D721Med (cell line): ENCODE measurements at places on chromosomes 7 and 10.

GRCh38 chr7:77544518-77544917 lies 7.4 kb downstream of the PTPN12 start:
- DNase-seq, result no peak

DNA sequence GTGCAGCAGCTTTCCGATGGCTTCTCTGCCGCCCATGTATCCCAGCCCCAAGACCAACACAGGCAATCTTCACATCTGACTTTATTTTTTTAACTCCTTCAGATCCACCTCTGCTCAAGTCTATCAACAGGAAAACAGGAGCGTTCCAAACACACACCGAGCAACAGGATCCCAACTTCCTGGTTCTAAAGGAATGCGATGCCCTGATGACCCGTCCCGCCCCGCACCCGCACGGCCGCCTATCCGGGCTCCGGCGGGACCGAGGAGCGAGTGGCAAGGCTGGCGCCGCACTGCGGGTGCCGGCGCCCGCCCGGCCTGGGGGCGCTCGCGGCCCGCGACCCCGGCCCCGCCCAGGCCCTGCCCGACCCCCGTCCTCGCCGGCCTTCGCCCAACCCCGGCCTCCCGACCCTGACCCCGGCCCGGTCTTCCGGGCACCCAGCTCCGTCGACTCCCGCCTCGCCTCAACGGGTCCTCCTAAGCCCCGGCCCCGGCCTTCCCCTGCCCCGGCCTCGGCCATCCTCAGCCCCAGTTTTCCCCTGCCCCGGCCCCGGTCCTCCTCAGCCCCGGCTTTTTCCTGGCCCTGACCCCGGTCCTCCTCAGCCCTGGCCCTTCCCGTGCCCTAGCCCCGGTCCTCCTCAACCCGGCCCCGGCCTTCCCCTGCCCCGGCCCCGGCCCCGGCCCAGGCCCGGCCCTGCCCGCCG lies 730 bp downstream of the LARP4B start:
- no peak for DNase-seq

DNA sequence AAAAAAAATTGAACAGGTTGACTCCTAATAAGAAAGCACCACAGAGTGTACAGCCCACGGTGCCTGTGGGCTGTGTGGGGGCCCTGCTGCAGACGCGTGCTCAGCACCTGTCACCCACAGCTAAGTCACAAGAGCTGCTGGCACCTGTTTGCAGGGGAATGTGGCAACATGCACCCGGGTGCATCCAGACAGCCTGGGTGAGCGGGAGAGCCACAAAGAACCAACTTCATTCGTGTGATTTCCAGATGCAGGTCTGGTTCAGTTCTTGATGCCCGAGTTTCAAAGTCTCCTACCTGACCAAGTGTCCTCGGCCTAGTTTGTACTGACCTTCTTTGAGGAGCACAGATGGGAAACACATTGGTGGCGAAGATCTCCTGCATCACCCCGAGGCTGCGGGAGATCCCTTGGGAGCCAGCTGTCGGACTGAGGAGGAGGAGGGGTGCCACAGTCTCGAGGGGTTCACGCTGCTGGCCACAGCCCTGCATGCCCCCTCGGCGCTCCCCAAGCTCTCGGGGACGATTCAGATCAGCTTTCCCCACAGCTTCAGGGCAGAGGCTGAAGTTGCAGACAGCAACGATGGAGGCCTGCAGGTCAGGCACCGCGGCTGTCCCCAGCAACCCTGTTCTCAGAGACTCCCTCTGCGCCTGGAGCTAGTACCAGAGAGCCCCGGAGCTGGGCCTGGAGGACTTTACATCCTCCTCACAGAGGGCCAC lies 35.3 kb downstream of the AMZ1 start:
- DNase-seq, result no peak

- DNase-seq, result no peak
These were observed 133.7 kb upstream of the SH2B2 start for GRCh38 chr7:102152672-102153598.

DNA sequence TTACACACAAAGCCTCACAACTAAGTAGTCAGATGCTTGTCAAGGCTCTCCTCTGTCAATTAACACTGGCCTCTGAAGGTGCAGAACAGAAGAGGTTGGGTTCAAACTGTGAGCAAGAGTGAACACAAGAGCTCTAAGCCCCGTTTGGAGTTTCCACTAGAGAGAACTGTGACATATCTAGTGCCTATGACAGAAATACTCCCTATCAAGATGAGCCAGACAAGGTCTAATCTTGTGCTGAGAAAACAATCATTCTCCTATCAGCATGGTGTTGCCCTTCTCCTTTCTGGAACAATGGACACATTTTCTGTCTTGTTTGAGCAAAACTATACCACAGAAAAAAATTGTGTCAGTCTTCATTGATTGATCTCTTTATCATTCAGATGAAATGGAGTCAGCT lies 62.4 kb upstream of the CCDC71L start:
- no peak for DNase-seq

DNA sequence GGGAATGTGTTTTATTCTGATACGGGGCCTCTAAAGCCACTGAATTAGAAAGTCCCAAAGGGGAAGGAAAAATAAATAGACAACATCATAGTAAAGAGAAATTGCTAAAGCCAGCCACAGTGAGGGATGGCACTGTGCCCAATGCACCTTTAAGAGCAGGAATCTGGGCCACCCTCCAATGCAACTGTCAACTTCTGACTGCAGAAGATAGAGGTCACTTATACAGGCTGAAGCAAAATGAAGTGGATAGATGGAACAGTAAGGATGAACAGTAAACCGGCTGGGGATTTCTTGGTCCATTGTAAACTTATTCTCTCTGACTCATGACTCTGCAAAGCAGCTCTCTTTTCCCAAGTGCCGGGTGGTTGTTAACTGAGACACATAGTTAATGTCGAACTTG lies 54.0 kb upstream of the KCNIP2 start:
- DNase-seq, result no peak

- DNase-seq, result no peak
These were observed 167.8 kb upstream of the CXCL12 start for GRCh38 chr10:44552726-44553125.

DNA sequence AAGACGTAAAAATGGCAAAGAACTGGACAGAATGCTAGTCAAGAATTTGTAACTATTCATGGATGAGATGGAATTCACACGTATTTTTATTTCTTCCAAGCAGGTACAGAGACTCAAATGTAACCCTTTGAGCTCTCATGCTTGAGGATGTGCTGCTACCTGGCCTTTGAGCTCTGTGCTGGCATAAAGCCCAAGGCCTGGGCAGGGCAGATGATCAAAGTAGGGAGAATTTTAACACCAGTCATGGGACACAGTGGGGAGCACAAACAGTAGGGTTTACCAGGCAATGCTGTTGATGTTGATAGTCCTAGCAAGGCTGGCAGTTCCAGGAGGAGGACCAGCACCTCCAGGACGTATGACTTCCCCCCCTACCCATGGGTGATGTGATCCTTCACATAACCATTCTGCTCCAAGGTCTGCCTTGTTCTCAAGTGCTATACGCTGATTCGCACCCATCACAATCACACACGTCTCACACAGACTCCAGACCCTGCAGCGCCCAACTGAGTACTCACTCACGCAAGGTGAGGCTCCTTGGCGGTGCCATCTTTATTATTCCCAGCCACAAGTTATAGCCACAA lies 48.6 kb upstream of the DLG5 start:
- DNase-seq, result no peak

- DNase-seq, result no peak
These were observed 205.4 kb downstream of the DNAJC1 start for GRCh38 chr10:21797984-21798765.

GRCh38 chr7:138247568-138248333 lies 171.5 kb downstream of the AKR1D1 start:
- no peak for DNase-seq

GRCh38 chr7:17020250-17020649 lies 138.5 kb upstream of the AGR3 start:
- DNase-seq, result no peak

GRCh38 chr10:125692601-125693523 lies 9.9 kb upstream of the TEX36 start:
- no peak for DNase-seq

GRCh38 chr10:103569896-103570295 lies 76.4 kb downstream of the NEURL1 start:
- no peak for DNase-seq

- DNase-seq, result no peak
These were observed 101.6 kb upstream of the GJD4 start for GRCh38 chr10:35503578-35503977.

DNA sequence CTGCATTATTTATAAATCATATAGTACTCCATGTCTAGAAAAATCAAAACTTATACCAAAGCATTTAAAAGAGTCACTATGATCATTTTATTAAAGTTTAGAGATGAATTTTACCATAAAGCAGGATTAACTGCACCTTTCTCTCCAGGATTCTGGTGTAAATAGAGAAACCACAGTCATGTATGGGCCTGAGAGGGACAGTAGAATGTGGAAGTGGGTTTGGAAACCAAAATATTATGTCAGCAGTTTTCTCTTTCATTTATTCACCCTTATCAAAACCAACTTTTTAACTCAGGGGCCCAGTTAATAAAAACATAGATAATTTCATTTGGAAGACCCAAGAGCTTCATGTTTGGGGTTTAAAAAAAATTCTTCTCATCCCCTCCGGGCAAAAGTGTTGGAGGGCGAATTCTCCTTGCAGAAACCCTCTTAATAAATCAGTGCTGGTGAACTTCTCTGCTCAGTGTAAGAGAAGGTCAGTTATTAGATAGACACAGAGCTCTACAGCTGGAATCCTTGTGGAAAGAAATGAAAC lies 266.2 kb downstream of the CREB5 start:
- no peak for DNase-seq

DNA sequence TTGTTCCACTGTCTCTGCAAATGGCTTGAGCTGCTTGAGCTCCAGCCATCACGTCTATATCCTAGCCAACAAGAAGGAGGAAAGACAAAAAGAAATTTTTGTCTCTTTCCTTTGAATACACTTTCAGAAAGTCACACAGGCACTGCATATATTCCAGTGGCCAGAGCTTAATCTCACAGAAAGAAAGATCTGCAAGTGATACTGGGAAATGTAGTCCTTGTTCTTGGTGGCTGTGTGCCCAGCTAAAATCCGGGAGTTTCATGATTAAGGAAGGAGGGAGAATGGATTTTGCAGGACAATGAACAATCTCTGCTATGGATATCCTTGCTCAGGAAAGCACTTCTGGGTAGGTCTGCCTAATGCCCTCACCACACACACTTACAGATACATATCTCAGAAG lies 19.5 kb upstream of the DLG5 start:
- no peak for DNase-seq

DNA sequence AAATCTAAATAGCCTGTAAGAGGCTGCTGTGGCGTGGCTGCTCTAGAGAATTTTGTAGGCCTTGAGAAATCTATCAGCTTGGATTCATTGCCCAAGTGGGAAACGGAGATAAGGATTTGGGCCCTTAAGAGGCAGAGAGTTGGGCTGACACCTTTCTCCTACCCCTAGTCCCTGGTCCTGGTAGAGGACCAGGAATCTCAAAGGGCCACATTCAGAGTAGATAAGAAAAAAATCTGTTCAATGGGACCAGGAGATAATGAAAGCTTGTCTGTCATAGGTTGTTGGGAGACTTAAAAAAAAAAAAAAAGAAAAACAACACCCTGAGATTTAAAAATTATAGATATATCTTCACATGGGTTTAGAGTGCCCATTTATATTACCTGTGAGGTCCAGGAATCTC lies 17.8 kb downstream of the TMEM209 start:
- no peak for DNase-seq
